ENCODE measurements at places on chromosomes 7 and 10. TPM values are rescaled to one million over a fixed set of nuclear protein-coding genes. Genes with fewer than 3 reads are reported as not detected.

GRCh38 chr10:79436066-79436849 lies 9.2 kb downstream of the ZCCHC24 start:
- DNase-seq: no peak

DNA sequence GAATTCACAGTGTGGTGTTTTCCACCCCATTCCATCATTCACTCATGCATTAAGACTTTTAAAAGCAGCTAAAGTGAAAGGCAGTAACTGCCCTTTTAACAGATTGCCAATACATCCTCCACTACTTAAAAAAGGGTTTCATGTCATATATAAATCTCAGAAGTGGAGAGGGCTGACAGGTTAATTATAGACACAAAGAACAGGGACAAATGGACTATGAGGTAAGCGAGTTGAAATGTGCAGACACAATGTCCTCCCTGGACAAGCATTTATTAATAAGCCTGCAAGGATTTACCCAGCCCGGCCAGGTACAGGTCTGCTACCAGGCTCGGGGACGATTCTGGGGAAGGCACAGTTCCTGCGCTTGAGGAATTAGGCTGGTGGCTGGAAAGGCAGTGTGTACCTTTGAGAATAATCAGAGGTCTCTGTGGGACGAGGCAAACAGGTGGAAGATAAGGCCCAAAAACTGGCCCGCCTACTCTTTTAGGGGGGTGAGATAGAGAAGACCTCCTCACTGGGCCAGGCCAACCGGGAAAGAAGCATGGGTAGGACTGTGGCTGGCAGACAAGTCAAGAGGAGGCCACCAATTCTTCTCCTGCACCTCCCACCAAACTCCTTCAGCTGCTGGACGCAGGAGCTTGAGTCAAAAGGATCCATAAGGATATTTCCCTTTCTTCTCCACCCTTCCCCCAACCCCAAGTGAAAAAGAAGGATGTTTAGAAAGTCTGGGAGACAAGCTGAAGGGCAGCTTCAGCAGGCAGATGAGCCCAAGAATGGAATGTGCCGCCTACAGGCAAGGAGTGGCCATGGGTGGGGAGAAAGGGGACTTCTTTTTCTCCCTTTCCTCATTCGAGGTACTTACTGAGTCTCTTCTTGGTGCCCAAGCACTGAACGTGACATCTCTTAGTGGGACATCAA lies 1.5 kb downstream of the PDLIM1 start:
- DNase-seq: no peak

DNA sequence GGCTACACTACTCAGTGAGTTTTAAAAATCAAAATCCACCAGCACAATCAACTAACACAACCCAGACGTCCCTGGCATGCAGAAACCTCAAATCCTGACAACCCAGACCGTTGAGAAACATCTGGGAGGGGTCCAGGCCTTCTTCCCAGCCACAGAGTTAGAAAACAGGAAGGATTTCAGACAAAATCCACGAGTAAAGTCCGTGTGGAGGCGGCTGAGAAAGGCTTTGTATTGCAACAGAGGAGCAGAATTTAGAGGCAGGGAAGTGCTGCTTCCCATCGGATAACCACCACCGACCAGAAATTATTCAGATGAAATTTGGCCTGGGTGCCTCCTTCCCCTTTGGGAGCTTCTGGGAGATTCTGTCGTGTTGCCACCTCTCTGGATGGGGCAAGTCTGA lies 61.5 kb downstream of the TNS3 start:
- no peak for DNase-seq

GRCh38 chr10:114402233-114402632 lies 2.1 kb downstream of the AFAP1L2 start:
- DNase-seq: no peak

- DNase-seq: no peak
Measured at GRCh38 chr10:70832221-70832620, 16.5 kb downstream of the SGPL1 start.

TMEM130 gene
- total RNA-seq: 0.29 TPM

All from mesenteric fat pad (tissue), 1 donor.